ENCODE measurements at places on chromosomes 1 and 21. TPM values are rescaled to one million over a fixed set of nuclear protein-coding genes. Genes with fewer than 3 reads are reported as not detected.

GRCh38 chr1:58813801-58814200 lies 30.0 kb upstream of the JUN start:
- no peak for DNase-seq

DNA sequence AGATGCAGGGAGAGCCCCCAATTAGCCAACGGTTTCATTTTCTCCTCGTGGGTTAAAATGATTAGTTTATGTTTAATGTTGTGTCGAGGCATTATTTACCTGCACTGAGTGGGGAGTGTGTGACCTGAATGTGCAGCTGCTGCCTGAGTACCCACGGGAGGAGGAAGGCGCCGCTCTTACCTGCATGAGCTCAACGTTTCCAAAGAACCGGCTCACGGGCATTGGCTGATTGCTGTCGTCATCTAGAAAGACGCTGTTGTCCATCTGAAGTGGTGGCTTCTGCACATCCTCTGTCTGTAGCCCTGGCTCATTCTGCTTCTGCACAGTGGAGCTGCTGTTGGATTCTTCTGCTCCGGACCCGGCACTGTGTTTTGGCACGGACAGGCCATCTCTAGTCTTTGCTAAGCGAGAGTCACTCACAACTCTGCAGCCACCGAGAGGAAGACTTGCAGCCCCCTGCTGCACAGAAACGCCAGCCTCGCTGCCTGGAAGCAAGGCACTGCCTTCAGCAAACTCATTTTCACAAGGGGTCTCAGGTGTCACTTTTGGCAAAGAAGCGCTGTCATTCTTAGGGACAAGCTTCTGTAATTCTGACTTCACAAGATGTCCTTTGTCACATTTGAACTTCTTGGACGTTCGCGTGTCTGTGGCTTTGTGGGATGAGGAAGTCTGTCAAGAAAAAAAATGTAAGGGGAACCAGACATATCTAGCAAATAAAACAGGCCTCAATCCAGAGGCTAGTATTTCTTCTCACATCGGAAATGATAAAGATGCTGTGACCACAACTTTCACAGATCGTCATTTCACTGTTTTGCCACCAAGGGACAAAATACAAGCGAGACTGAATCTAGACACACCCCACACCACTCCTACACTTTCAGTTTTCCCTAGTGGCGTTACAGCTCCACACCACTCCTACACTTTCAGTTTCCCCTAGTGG lies 9.4 kb downstream of the C1orf174 start:
- no peak for DNase-seq

GRCh38 chr1:154206196-154206595 lies at the start of gene CFAP141:
Gene CFAP141 (minus strand): TSS chr1:154206333. CDS start chr1:154206307, 26 bp downstream.
- peak; percentile 9 for DNase-seq

DNA sequence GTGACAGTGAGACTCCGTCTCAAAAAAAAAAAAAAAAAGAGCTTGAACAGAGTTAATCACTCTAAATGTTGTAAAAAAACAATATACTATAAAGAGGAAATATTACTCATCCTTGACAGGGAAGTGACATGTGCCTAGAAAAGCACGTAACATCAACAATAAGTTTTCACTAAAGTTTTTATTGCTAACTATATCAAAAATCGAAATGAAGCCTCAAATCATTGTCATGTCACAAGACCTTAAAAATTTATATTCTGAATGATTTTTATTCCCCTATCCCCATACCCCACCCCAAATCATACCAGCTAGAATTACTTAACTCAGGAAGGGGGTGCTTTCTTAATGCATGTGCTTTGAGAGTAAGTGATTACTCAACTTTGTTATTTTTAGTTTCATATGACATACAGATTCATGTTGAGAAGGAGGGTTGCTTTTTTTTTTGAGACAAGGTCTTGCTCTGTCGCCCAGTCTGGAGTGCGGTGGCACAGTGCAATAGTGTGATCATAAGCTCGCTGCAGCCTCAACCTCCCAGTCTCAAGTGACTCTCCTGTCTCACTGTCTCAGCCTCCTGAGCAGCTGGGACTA lies 53.6 kb upstream of the MUTYH start:
- DNase-seq = no peak

GRCh38 chr1:198627436-198628066 lies 11.3 kb upstream of the PTPRC start:
- DNase-seq = no peak

DNA sequence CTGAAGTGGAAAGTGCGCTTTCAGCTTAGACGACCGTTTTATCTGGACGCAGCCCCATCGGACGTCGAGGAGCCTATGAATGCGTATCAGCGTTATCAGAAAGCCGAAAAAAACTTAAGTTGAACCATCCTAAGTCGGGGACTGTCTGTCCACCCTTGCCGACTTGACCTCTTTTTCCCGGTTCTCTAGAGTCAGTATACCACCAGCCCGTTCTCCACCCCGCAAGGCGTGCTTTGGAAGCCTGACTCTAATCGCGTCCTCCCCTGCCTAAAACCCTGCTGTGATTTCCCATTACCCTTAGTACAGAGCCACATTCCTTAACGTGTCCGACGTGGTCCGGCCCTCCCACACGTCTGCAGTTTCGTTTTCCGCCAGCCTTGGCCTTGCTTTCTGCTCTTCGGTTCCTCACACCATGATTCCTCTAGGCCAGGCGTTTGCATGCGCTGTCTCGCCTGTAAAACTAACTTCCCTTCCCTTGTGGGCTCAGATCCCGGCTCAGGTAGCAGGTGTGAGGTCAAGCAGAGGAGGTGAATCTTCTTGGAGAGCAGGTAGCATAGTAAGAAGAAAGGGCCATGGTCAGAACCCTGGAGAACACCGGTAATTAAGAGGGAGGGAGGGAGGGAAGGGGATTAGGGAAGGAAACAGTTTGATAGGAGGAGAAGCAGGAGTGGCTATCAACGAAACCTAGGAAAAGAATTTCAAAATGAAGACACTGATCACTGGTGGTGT lies 865 bp downstream of the ADPRS start:
- DNase-seq = no peak

Gene PADI4
- 1.5 TPM for total RNA-seq

GRCh38 chr21:40753756-40754155 lies 93.2 kb downstream of the DSCAM start:
- no peak for DNase-seq

Measured in T-helper 17 cell (primary cell).